ENCODE measurements at places on chromosomes 2 and 18.
A peak's percentile ranks its signal among the peaks of the same experiment; 100 is the strongest.

GRCh38 chr2:949384-950079 is 1.1 kb upstream of the SNTG2 start:
- no peak for DNase-seq

GRCh38 chr2:67453310-67453709 is 56.2 kb downstream of the ETAA1 start:
- DNase-seq = no peak

GRCh38 chr2:171595896-171596295 is 73.6 kb downstream of the CYBRD1 start:
- no peak for DNase-seq

DNA sequence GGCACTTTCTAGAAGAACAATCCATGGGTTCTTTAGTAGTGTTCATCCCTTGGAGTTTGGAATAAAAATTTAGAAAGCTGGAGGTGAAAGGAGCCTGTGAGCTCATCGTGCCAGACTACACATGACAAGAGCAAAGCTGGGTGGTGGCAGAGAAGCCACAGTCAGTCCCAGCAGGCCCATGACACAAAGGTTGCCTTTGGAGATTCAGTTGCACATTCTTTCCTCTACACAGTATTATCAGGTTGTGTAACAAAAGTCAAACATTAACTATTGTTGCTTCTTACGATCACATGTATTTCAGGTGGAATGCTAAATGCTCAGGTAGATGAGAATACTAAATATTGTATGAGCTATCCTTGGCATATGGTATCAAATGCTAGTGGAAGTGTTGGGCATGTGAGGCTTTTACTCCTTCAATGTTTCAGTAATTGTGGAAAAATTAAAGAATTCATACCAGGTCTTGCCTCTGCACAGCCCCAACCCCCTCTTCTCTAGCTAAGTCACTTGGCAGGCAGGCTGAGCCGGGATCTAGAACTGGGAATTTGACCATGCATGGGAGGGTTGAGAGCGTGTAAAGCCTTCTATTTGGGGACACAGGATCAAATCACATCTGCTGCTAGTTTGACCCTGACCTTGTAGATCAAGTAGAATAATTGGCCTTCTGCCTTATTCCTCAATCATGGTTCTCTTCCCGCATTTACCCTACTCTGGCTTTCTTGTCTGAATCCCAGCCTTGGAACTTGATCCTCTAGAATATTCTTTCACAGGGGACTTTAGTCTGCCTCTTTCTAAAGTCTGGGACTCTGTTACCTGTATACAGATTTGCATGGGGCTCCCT is 230.9 kb downstream of the GCA start:
- DNase-seq = no peak

GRCh38 chr2:52749764-52750163 is 1017.8 kb upstream of the CHAC2 start:
- DNase-seq = no peak

DNA sequence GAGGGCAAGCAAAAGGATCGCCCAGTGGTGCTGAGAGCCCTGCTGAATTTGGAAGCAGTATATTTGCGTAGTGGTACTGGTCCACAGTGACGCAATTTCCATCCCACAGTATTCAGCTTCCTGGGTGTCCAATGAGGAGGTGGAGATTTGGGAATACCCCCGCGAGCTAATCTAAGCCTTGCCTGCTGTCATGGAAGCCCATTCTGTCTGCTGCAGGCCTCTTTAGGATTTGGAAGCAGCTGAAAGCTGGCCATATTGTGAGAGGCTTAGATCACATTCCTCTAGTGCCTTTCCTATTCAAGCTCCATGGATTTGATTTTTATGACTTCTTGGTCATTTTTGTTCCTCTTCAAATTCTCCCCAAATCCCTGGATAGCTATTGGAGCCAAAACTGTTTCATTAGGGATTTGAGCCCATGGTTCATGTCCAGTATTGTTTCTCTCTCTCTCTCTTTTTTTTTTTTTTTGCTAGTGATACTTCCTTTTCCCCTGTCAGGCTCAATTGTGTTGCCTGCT is 22.3 kb upstream of the DYNC2LI1 start:
- no peak for DNase-seq

- DNase-seq = no peak
These were observed 104.7 kb upstream of the CD302 start for GRCh38 chr2:159902722-159903121.

DNA sequence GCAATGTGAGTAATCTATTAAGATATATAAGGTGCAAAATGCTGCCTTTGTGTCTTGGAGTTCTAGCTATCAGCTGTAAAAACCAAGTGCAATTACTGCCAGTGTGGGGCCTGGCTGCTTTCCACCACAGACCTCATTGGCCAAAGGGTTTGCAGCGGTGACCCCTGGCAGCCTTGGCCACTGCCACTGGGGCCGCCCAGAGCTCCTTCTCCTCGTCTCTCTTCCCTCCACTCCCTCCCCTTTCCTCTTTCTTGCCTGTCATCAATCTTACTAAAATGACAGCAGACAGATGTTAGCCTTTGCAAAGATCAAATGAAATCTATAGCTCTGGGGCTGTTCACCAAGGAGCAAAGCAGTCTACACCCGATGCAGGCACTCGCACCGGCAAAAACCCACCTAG is 986.3 kb downstream of the BCL11A start:
- no peak for DNase-seq

DNA sequence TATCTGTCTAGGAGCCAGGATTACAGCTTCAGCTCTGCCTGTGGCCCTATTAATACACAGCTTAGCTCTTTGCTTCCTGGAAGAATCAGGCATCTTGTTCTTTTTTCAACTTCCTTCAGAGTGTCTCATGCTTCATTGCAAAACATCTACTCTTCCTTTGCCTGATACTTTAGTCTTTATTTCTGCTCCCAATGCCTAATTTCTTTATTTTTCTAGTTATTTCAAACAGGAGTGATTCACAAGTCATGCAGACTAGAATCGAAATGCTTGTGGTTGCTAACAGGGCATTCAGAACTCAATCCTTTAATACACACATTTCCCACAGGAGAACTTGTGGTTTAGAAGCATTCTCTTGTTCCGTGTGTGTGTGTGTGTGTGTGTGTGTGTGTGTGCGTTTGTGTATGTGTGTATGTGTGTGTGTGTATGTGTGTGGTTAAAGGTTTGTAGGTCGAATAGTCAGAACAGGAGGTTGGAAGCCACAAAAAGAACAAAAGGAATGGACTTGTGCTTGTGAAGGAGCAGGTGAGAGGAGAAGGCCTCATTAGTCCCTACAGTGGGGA is 28.3 kb upstream of the INSIG2 start:
- DNase-seq = no peak

DNA sequence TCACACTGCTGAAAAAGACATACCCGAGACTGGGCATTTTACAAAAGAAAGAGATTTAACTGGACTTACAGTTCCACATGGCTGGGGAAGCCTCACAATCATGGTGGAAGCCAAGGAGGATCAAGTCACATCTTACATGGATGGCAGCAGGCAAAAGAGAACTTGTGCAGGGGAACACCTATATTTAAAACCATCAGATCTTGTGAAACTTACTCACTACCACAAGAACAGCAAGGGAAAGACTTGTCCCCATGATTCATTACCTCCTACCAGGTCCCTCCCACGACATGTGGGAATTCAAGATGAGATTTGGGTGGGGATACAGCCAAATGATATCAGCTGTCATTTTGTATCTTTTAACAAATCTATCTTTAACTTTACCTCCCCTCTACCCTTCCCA is 251.1 kb upstream of the RASGRP3 start:
- no peak for DNase-seq

DNA sequence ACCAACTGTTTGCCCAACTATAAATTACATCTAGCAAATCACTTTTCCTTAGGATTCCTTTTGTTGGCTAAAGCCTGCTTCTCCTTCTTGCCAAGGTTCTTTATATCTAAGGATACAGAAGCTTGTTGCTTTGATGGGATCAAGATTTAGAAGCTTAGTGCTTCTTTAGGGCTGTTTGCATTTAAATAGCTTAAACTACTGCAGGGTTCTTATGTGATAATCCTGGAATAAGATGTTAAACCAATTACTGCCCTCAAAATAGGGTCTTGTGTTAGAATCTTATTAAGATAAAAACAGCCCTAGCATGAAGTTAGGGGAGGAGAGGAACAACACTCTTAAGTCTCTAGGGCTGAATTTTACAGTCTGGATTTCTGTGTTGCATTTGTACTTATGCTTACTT is 64.2 kb downstream of the KIF5C start:
- DNase-seq = no peak

GRCh38 chr2:126999106-126999756 is 100.5 kb downstream of the TEX51 start:
- DNase-seq = no peak

DNA sequence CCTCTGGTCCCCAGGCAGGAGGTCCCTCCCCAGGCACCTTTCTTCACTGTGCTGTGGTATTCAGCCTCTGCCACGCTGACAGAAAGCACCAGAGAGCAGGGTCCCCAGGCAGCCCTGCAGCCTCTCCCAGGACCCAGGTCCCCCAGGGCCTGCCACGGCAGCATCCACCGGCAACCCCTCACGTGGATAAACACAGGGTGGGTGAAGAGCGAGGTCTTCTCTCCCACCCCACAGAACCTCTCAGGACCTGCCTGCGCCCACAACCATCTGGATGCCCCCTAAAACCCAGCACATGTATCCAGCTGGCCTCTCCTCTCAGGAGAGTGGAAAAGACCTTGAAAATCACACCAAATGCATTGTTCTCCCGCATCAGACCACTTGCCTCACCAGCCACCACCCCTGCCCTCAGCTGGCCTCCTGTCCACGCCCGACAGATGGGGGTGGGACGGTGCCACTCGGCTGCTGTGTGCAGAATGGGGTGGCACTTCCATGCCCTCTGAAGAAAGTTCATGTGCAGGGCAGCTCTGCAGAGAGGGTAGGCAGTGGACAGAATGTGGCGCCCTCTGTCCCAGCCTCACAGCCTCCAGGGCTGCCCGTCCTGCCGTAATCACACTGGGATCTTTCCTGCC is 4.0 kb upstream of the CROCC2 start:
- no peak for DNase-seq

DNA sequence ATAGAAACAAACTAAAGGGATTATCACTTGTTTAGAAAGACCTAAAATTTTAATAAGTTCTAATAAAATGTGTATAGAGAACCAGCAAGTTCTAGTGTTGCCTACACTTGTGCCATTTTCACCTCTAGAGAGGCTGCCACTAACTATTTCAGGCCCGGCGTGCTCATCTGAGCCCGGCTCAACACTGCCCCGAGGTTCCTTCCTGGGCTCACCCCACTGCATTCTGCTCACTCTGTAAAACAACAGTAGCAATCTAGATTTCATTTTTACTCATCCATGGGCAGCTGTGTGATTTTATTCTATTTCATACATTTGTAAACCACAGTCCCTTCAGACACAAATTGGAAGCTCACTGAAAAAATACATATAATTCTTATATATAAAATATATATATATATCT is 253.2 kb downstream of the L3MBTL4 start:
- no peak for DNase-seq

DNA sequence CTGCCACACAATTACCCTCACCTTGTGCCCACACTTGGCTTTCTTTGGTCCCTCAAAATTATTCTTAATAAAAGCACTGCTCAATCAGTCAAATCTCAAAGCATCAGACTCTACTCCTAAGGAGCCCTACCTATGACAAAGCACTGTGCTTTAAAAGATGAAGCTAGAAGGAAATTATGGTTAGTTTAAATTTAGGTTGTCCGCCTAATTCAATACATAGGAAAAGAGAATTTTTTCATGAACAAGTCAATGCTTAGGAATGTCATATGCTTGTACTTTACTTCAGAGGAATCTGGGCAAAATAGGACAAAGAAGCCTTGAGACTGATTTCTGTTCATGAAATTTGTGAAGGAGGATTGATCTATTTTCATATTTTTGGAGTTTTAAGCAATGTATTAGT is 726.4 kb upstream of the CDH2 start:
- DNase-seq = no peak

GRCh38 chr18:75538727-75539126 is 111.2 kb upstream of the SMIM21 start:
- no peak for DNase-seq

DNA sequence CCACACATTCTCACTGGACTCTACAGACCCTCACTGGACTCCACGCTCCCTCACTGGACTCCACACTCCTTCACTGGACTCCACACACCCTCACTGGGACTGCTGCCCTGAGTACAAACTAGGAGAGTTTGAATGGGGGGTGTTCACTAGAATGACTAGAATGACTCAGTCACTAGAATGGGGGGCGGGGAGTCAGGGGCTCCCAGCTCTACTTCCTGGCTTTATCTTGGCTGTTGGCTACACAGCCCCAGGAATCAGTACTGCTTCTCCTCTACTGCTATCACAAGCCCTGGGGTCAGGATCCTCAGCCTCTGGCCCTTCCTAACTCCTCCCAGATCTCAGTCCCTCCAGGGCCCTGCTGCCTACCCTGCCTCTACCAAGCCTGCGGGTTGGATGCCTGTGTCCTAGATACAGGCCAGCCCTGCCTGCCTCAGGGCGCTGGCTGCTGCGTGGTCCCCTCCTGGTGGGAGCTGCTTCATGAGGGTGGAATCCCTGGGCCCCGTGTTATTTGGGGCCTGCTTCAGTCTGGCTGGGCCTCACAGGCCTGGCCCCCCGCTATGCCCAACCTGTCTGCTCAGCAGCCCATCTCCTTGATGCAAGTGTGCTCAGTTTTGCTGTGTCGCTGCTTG is 7.8 kb downstream of the PTMA start:
- DNase-seq = peak; percentile 47

GRCh38 chr2:197079832-197080555 is 153.5 kb upstream of the PGAP1 start:
- DNase-seq = peak; percentile 81

- DNase-seq = no peak
These were observed 5.1 kb downstream of the FECH start for GRCh38 chr18:57581301-57581934.

DNA sequence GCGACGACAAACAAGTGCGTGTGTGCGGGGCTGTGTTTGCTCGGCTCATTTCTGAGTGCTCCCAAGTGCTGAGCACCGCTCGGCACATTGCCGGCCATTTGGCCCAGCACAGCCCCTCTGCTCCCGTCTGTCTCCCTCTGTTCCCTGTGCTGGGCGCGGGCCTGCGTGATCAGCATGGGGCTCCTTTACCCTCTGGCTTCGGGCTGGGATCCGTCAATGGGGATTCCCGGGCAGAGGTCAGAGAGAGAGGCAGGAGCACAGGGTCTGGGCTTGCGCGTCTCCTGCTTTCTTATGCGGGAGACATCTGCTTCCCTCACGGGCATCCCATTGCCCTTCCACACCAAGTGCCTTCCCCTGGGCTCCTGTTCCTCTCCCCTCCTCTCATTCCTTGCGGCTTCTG is 234.0 kb downstream of the ACKR3 start:
- no peak for DNase-seq
